Activated naive CD8-positive, alpha-beta T cell treated with anti-CD3 and anti-CD28 coated beads, Interleukin-2, amount 50 U/mL, for 24 hours (primary cell): ENCODE measurements at places on chromosomes 3 and 15.

DNA sequence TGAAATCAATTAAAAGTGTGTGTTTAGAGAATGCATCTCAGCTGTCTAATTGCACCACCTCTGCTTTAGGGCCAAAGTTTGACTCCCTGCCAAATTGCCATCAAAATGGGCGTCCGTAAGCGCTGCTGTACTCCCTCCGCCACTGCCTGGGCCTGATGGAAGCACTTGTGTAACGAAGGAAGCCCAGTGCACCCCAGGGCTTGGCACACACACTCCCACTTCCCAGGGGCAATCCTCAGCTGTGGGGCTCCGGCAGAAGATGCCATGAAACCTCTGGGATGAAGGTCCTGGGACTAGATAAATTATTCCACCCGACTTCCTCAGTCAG lies 137.8 kb downstream of the RORA start:
- no peak for DNase-seq

- DNase-seq = no peak
Measured at GRCh38 chr3:133825969-133826727, 20.5 kb downstream of the SRPRB start.

- no peak for DNase-seq
Measured at GRCh38 chr3:61876797-61877196, 315.4 kb downstream of the PTPRG start.

DNA sequence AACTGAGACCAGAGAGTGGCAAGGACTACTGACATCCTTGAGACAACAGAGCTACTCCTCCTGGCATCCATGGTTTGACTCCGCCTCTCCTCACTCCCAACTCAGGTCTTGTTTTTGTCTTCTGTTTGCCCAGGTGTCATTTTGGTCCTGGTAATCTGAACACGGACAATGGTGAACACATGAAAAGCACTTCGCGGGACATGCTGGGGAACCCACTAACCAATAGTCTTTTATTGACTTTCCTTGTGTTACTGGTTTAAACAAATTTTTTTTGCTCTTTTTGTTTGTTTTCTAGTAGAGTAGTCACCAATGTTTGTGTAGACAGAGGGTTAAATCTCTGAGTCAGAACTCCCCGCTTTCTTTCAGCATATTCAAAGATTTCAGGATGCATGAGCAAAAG lies 38.4 kb downstream of the LARP6 start:
- DNase-seq = no peak

DNA sequence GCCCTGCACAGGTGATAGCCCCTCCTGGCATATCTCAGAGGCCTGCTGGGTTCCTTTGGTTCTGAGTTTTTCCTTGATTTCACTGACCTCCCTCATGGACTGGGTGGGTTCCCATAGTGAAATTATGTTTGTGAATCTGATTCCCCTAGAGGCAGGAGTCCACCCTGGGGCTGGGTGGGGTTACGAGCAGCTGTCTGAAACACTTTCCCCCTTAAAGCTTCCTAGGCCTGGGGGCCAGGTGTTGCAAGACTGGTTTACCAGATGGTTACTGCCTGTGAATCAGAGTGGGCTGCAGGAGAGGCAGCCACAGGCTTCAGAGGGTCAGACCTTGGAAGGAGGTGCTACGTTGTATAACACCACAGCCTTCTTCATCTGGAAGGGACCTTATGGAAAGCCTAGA lies 34.3 kb downstream of the IL20RB start:
- DNase-seq = no peak

GRCh38 chr15:87031540-87032230 lies 952.0 kb downstream of the AGBL1 start:
- no peak for DNase-seq

DNA sequence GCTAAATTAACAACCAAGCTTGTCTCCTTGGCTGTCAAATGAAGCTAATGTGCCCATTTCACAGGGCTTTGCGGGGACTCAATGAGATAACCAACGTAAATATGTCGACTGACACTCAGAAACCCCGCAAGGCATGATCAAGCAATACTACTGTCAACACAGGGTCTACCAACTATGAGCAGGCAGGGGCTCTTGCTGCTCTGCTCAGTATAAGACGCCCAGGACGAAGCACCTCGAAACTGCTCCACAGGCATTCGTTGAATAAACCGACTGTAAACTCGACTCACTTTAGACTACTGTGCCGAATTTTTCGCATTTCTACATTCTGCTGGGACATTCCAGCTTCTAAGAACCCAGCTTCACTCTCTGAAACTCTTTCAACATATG lies 55.0 kb downstream of the FEZF2 start:
- no peak for DNase-seq

- no peak for DNase-seq
Measured at GRCh38 chr15:73822998-73823397, 50.4 kb upstream of the TBC1D21 start.

DNA sequence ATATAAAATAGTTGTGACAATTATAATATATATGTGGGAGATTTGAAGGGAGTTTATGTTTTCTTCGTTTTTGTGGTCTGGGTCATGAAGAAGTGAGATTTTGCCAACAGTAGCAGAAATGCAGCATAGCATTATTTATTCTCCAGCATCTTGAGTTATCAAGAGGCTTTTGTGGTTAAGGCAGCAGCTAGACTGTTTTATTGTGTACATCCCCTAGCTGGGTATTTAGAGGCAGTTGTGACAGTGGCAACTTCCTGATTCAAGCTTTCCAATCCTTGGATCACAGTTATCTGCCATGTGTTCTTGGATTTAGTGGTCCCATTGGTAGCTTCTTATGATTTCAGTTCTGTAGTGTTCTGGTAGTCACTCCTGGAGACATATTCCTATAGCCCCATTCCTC lies 29.0 kb downstream of the ARIH1 start:
- no peak for DNase-seq

GRCh38 chr3:101381809-101382208 lies 61.4 kb upstream of the IMPG2 start:
- no peak for DNase-seq

DNA sequence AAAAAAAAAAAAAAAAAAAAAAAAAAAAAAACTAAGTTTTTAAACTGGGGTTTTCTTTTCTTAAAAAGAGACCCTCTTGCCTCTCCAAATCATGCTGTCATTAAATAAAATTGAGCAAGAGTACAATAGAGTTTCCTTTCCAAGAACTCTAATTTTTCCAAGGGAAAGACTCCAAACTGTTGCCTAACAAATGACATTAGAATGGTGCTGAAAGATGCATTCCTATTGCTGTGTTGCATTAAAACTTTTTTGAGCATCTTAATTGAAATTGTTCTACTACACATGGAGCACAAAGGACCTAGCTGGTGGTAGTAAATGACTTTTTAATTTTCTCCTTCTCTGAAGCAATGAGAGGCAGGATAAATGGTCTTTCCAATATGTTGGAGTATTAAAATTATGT lies 469.1 kb upstream of the ARHGEF26 start:
- DNase-seq = no peak

GRCh38 chr3:183293966-183294365 lies 40.9 kb downstream of the B3GNT5 start:
- DNase-seq = no peak

- DNase-seq = no peak
Measured at GRCh38 chr3:129795186-129796010, 98.1 kb downstream of the TMCC1 start.

DNA sequence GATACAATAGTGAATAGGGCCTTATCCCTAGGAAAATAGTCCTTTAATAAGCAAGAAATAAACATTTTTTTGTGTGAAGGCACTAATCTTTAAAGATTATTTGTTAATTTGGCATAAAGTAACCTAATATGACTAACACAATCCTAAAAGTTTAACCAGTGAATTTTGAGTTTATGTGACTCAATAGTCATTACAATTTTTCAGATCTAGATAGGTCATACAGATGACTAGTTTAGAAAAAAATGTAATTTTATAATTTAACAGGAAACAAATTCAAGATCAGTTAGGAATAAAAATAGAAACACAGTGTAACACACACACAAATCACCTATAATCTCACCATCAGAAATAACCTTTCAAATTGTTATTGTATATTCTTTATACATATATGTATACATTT lies 620.7 kb upstream of the ALCAM start:
- no peak for DNase-seq

DNA sequence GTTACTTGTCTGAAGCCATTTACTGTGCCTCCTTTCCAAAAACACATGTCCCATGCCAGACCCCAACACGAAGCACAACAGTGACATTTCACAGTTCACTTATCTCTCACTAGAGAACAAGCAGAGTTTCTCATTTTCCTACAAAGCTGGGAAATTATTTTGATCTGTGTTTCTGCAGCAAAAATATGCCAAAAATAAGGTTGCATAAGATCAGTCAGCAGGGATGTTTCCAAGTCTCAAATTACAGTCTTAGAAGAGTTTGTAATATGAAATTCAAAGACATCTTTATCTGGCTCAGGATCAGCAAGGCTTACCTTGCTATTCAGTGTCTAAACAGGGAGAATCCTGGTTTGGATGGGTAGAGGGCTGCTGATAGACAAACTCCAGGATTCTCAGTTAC lies 75.5 kb downstream of the GJD2 start:
- no peak for DNase-seq

GRCh38 chr3:11499144-11499543 lies 144.6 kb downstream of the VGLL4 start:
- DNase-seq = no peak

- DNase-seq = no peak
Measured at GRCh38 chr15:48541341-48542278, 103.9 kb downstream of the FBN1 start.

- no peak for DNase-seq
Measured at GRCh38 chr15:70066447-70066846, 31.3 kb downstream of the TLE3 start.

- DNase-seq = no peak
Measured at GRCh38 chr3:192826214-192827006, 91.2 kb downstream of the MB21D2 start.

DNA sequence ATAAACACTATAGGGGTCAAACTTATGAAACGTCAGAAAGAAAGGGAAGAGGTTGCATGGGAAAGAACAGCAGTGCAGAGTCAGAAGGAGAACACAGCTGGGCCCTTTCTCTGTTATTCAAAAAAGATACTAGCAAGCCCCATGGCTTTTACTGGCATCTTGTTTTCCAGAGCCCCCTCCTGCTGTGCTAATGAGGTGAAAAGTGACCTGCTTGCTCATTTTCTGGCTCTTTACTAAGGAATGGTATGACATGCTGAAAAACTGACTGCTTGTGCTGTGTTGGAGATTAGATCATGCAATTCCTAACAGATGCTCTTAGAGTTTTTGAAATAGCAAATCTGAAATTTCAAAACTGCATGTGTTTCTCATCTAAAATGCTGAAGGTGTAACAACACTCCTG lies 541.6 kb upstream of the ALCAM start:
- no peak for DNase-seq
